ENCODE measurements at places on chromosomes 2 and 18.
A peak's percentile ranks its signal among the peaks of the same experiment; 100 is the strongest.

GRCh38 chr18:50928551-50928950, 39.3 kb upstream of the ELAC1 start:
- DNase-seq: no peak

GRCh38 chr2:81412681-81413080, 1108.1 kb upstream of the LRRTM1 start:
- DNase-seq: no peak

DNA sequence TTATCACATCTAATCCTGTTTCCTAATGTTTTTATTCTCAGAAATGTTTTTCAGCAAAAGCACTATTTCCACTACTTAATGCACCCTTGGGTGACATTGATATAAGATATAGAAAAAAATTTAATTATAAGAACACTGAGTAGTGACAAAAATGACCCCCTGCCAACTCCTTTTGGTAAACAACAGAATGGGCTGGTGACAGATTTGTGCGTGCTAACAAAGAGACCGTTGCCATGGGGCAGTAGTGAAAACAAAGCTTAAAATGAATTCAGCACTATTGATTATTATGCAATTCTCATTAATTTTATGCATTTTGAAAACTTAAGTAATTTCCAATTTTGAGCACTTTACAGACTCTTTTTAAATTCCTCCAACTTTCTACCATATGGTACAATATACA, 33.1 kb downstream of the RDH14 start:
- no peak for DNase-seq

GRCh38 chr18:42712065-42712464, 403.4 kb downstream of the RIT2 start:
- DNase-seq: no peak

- no peak for DNase-seq
These were observed 16.1 kb downstream of the TMEM247 start for GRCh38 chr2:46495231-46496030.

DNA sequence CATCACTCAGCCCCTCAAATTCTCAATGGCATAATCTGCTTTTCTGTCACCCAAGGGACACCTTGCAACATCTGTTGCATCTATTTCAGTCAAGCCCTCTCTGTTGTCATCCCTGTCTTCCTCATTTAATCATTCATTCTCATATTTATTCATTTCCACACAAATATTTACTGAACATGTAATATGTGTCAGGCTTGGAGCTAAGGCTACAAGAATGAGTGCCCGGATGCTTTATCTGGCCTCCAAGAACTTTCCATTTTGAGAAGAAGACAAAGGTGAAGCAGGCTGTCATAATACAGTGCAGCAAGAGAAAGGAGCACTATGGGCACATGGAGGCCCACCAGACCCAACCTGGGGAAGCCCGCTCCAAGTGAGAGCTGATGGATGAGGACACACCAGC, 15.6 kb downstream of the IL18RAP start:
- no peak for DNase-seq

DNA sequence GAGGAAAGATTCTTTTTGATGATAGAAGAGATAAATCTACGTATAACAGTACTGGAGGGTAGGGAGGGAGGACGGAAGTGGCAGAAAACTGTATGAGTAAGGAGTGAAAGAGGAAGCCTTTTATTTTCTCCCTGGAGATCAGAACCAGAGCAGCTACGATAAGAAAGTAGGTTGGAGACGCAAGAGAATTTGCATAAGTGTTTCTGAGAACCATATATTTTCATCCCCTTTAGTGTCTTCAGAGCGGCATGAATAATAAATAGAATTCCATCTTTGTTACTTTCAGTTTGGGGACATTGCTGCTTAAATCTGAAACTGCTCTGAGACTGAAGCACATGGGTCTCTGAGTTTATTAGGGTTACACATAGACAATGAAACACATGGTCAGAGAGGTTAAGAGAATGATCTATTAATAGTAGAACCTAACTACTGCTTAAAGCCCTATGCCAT, 230.2 kb upstream of the TNP1 start:
- no peak for DNase-seq

- peak; percentile 42 for DNase-seq
These were observed 3.0 kb upstream of the IRS1 start for GRCh38 chr2:226802573-226802972.

DNA sequence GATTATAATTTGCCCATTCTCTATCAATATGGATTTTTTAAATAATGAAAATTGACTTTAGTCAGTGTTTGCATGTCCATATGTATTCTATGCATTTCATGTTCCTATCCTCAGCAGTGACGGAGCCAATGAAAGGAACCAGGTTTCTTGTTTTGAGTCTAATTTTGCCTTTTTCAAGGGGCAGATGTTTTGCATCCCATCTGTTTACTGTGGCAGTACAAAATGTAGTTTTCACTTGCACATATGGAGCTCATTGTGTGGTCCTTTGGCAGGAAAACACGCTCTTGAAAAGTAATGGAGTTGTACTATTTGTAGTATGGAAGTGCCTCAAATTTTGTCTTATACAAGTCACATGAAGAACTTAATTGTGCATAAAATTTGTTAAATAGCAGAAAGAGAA, 127.8 kb downstream of the AGPS start:
- DNase-seq: no peak

DNA sequence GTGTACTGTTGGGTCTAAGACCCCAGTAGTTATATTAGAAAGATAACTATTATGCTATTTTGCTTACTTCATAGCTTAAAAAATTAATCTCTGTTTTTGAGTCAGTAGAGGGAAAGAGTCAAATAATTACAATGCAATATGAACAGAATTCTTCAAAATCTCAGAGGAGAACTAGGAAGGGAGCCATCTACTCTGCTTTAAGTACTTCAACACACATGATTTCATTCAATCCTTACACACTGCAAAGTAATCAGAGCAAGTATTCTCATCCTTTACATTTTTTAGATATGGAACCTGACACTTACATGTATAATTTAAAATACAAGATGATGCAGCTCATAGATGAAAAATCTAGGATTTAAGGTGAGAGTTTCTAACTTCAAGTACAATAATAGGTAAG, 27.7 kb downstream of the COL5A2 start:
- DNase-seq: no peak

DNA sequence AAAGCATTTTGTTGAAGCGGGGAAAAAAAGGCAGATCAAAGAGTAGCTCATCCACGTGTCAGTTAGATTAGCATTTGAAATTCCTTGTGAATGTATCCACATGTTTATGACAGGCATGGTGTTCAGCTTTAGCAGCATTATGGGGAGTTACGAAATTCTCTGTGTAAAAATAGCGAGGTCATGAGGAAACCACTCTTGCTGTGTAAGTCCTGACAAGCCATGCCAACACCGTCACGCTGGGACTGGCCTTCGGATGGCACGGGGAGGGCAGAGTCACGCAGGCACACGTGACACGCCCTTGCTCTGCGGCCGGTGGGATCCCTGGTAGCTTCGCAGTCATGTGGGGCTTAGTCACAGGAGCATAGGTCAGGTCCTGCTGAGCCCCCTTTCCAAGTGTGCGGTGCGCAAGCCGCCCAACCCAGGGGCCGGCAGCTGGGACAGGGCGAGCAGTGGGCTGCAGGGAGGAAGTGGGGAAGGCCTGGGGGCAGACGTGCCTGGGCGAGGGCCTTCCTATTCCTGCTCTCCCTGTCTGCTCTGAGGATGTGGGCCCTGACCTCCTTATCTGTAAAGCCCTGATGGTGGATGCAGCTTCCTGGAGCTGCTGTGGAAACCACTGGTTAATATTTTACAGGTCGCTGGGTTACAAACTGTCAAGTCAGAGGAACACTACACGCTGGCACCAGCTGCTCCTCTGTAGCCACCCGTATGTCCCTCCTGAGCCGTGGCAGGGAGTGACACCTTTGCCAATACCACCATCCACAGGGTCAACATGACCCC, 18.0 kb downstream of the MBP start:
- peak; percentile 62 for DNase-seq

DNA sequence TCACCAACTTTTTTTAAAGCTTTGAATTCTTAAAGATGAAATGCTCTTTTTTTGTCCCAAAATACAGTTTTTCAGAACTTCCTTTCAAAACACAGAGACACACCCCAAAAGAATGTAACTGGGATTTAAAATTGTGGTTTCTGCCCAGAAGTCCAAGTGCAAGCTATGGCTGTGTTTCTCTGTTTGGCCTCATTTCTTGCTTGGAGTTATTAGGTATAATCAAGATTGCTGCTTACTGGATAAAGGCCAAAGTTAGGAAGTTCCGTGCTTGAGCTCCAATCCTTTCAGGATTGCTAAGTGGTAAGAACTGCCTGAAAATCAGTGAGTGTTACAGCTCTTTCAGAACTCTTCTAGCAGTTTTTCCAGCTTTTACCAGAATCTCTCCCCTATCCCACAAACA, 16.9 kb downstream of the ZBTB7C start:
- DNase-seq: no peak

- no peak for DNase-seq
These were observed 69.1 kb downstream of the LRP1B start for GRCh38 chr2:142061733-142062132.

- DNase-seq: no peak
These were observed 391.3 kb upstream of the CDH7 start for GRCh38 chr18:65359479-65359878.

- no peak for DNase-seq
These were observed 123.6 kb downstream of the CSRNP3 start for GRCh38 chr2:165593081-165593480.

DNA sequence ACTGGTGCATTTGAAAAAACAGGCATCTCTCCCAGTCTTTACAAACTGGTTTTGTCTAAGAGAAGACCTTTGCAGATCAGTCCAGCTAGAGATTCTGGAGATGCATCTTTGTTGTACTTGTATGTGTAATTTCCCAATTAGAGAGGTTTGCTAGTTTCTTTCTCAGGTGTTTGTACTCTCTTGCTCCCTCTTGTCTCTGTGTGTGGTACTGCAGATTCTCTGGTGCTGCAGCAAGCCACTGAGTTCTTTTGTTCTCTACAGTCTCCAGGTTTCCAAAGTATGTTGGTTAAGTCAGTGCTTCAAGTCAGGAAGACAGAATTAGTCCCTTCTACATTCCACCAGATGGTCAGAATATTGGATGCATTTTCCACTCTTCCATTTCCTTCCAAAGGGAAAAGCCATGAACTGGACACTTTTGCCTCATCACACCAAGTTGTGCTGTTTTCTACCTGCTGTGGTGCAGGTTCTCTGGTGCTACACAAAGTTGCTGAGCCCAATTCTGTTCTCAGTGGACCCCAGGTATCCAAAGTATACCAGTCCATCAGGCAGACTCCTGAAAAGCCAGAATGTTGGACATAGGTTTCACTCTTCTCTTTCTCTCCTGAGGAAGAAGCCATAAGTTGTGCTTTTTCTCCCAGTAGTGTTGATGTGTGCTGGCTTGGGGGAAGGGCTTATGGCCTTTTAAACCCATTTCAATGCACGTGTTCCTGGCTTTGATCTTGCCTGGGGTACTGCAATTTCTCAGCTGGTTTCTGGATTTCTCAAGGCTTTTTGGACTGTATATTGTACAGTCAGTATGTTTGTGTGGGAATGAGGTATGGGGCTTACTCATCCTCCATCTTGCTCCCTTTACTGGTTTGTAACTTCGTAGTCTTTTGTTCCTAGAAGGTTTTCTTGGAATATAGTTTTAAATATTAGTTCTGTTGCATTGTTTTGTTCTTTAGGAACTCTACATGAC, 29.8 kb downstream of the EPC2 start:
- DNase-seq: peak; percentile 41

GRCh38 chr2:61675204-61675603, 137.0 kb upstream of the XPO1 start:
- no peak for DNase-seq

DNA sequence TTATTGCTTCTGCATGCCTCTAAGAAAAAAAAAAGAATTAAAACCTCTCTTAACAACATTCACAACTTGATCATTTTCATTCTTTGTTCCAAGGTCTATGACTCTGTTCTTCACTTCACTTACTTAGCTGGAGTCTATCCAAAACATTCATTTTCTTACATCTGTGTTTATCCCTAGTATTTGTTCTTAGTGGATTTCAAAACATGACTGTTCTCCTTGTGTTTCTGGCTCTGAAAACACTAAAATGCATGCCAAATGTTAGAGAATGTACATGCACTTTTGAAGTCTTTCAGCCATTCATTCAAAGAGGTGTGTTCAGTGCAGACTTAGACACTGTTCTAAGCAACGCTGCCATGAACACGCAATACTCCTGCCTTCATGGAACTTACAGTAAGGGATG, 138.8 kb downstream of the CNTNAP5 start:
- DNase-seq: no peak

- no peak for DNase-seq
These were observed 17.0 kb upstream of the PKDCC start for GRCh38 chr2:42030829-42031228.

DNA sequence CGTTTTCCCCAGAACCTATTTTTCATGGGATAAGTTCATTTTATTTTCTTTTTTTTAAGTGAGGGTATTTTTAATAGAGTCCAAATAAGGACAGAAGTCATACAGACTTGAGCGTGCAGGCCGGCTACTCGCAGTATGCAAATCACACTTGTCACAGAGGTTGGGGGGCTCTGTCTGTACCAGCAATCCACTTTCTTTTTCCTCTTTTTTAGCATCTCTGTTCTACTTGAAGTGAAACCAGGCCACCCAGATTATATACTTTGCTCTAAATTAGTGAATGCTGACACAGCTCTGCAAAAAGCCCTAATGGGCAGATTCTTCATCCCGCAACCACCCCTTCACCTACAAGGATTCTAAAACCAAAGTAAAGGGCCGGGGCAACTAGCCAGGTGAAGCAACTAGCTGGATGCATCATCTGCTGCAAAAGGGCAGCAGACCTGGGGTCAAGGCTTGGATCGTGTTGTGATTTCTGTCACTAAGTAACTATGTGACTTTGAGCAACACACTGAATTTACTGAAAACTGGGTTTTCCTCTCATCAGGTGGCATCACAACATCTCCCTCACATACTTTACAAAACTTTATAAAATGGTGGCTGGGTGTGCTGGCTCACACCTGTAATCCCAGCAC, 18.4 kb downstream of the KDSR start:
- DNase-seq: no peak

- no peak for DNase-seq
These were observed 182.5 kb downstream of the PRKCE start for GRCh38 chr2:45833968-45834344.

GRCh38 chr2:127570282-127571250, 35.1 kb downstream of the MYO7B start:
- no peak for DNase-seq

- DNase-seq: no peak
These were observed 235.8 kb downstream of the ATAD2B start for GRCh38 chr2:23691106-23691470.

GRCh38 chr2:191215666-191216065, 29.5 kb upstream of the MYO1B start:
- no peak for DNase-seq

All from Caco-2 (cell line).